ENCODE measurements at places on chromosomes 12 and 14.

DNA sequence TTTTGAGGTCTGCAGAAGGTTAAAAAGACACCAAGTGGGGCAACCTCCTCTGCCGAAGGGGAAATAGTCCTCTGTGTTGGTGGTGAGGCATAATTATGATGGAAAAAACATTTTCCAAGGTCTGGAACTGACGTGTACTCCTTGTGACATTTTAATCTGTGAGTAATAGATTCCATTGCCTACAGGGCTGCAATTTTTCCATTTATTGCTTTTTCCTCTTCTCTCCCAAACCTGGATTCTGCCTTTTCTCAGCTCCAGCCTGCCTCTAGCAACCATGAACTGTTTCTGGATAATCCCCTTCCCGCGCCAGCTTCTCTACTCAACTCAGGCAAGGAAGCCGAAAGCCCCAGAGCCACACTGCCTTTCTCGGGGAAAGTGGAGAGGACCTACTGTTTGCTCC is 230.1 kb upstream of the PLXNC1 start:
- no peak for DNase-seq

DNA sequence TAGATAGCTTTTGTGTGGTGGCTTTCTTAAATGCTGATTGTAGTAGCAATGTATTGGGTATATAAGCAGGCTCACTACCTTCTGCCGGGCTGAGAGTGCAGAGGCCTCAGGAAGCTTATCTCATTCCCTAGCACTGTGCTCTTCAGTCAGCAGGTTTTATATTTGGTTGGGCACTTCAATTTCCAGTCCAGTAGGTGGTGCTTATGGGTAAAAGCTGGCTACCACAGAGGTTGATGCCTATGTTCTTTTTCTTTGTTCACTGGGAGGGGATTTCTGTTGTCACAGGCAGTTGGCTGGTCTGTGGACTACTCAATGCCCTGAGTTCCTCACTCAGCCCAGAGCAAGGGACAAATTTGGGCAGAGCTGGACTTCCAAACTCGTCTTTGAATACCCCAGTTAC is 43.0 kb upstream of the GLIPR1 start:
- DNase-seq: peak; percentile 67

DNA sequence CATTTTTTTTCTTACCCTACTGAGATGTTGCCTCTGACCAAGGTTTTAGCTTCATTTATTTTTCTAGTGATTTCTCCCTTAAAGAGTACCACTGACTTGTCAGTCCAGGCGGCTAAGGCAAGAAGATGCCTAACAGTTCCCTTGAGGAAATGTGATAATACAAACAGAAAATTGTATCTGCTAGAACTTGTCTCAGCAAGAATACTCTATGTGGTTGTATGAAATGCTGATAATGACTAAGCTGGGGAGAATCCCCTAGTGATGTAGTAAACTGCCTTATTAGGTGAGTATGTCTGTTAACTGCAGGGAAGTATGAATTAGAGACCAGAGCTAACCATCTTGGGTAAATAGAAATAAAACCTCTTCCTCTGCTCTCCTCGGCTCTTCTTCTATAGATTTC is 6.7 kb downstream of the C12orf54 start:
- DNase-seq: no peak

- peak; percentile 71 for DNase-seq
Observed at GRCh38 chr12:118120579-118121363, 15.2 kb upstream of the PEBP1 start.

DNA sequence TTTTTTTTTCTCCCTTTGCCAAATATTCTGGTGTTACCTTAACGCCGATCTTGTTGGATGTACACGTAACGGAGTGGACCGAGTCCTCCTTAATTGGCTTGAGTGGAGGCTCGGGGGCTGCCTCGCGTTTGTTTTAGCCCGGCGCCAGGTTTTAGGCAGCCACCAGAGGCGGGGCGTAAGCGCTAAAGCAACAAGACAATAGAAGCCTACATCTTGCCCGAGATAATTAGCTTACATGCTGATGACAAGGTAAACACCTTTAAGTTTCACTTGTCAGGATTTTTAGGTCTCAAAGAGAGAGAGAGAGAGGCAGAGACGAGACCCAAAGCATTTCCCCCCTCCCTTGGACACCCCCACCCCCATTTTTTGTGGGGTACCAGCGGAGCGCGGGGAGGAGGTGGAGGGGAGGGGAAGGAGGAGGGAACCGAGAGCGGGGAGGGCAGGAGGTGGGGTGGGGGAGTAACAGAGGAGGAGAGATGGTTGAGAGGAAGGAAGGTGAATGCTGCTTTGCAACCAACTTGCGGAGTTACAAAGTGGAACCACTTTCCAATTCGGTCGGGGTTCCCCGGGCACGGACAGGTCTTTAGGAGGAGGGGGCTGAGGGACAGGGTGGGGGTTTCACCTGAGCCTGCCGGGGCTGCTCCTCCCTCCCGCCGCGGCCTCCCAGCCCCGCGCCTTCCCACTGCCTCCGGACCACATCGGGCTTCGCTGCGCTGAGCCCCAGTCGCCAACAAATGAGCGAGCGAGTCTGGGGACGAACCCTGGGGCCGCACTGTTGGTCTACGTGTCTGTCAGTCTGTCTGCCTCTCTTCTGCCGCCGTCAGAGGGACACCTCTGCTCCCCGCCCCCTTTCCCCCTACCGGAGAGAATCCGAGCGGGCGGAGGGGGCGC is at the start of gene NKX2-1:
TSS of gene NKX2-1 (minus strand) at position 802 of the 891 bp plus-strand sequence. CDS start at position 699, 103 bp downstream.
- no peak for DNase-seq

DNA sequence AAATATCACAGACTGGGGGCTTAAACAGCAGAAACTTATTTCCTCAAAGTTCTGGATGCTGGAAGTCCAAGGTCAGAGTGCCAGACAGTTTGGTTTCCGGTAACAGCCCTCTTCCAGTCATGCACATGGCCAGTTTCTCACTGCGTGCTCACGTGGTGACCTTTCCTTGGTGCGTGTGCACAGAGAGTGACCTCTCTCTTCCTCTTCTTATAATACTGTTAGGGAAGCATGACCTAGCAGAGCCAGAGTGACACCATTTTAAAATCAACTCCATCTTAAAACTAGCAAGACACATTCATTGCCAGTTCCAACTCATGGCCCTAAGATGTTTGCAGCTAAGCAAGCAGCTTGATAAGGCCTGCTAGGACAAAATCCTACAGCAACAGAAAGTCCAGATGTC is 221.5 kb upstream of the DAAM1 start:
- no peak for DNase-seq

DNA sequence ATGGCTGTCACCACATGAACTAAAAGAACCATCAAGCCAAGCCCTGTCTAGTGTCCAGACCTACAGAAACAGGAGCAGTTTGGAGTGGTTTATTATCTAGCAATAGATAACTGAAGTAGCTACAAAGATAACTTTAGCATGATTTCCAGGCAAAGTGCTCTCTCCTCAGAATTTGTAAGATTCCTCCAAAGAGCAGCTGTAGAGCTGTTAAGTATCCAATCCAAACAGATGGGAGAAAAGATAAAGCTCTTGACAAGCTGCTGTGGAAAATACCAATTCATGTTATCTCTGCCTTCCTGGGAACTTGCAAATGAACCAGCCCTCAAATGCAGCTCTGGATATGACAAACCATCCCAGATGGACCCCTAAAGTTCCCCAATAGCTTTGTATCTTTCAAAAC is 78.9 kb upstream of the RESF1 start:
- DNase-seq: no peak

DNA sequence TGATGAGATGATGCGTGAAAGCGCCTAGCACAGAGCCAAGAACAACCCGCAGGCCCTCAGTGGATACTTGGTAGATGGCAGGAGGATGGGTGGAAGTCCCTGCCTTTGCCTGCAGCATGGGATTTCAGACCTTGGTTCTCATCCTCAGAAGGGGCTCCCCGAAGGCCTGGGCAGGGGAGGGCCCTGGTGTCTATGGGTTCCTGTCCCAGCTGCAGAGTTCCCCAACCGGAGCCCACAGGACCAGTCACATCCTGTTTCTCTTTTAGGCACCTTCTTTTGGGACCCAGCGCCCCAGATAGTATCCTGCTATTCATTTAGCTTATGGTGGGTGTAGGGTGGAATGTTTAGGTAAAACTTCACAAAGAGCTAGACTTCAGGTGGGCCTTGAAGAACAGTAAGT is 55.5 kb downstream of the CALM1 start:
- no peak for DNase-seq

DNA sequence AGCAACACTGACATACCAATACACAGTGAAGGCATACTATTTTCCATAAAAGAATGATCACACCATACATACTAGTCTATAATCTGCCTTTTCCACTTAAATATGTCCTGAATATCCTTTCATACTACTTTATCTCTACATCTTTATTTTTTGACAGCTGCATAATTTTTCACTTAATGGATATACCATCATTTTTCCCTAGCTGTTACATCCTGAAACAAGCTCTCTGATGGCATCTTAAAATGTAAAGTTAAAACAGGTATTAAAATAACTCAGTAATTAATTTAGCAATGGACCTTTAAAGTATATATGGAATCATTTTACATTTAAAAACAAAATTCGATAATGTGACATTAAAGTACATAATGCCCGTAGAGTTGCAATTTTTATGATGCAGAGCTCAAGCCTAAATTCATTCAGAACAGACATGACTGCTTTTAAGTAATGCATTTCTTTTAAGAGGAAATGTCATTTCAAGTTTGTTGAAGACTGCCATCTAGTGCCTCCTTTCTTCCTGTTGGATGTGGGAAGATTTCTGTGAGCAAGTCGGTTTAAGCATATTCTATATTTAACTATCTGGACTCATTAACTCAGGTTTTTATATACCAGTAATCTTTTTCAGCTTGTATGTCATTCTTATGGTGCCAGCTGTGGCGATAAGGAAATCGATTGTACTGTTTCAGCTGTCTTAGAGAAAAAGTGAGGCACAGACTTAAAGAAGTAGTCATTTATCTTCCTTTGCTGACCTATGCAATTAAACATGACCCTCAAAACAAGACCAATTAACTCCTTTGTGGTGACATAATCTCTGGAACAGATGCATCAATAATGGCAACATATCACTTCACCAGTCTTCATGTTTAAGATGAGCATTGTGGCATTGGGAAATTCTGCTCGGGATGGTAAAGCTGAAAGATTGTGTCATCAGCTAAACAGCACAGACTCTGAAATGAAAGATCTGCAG is 20.3 kb downstream of the PRICKLE1 start:
- peak; percentile 5 for DNase-seq

GRCh38 chr14:105392131-105393090 is 5.9 kb upstream of the TEX22 start:
- DNase-seq: no peak

- no peak for DNase-seq
Observed at GRCh38 chr12:111409780-111410430, 4.2 kb downstream of the SH2B3 start.

DNA sequence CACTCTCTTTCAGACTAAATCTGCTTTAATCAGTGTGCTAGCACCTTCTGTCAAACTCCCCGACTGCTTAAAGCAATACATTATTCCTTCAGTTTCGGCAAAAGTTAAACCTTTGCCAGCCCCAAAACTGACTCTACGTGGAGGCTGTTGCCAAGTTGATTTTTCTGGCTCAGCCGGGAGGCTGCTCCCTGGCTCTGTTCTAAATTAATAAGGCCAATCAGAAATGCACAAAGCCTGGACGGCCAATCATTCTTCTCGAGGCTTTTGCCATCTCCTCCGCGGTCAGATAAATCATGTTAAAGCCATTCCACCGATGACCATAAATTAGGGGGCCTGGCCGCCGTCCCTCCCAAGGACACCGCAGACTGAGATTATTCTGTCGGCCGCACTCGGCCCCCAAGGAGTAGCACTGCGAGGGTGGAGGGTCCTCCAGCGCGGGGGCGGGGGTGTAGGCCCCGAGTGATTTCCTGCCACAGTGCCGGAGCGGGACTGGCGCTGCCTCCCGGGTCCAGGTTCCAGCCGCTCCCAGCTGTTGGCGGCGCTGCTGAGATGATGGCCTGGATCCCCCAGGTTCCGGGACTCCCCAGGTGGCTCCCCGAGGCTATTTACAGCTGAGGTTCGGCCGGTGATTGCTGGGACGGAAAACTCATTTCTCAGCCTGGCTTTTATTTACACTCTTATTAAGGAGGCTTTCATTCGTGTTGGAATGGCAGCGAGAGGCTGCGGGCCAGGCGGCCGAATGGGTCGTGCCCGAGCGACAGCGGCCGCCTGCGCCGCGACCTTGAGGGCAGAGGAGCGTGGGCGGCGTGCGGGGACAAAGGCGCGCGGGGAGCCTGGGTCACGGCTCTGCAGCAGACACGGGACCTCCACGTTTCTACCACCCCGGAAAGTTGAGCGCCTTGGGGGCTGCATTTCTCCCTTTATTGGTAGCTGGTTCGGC is 165.1 kb downstream of the MON2 start:
- peak; percentile 2 for DNase-seq

- DNase-seq: no peak
Observed at GRCh38 chr12:114165921-114166320, 199.8 kb upstream of the RBM19 start.

GRCh38 chr14:86346818-86347384 is 817.0 kb downstream of the FLRT2 start:
- no peak for DNase-seq

DNA sequence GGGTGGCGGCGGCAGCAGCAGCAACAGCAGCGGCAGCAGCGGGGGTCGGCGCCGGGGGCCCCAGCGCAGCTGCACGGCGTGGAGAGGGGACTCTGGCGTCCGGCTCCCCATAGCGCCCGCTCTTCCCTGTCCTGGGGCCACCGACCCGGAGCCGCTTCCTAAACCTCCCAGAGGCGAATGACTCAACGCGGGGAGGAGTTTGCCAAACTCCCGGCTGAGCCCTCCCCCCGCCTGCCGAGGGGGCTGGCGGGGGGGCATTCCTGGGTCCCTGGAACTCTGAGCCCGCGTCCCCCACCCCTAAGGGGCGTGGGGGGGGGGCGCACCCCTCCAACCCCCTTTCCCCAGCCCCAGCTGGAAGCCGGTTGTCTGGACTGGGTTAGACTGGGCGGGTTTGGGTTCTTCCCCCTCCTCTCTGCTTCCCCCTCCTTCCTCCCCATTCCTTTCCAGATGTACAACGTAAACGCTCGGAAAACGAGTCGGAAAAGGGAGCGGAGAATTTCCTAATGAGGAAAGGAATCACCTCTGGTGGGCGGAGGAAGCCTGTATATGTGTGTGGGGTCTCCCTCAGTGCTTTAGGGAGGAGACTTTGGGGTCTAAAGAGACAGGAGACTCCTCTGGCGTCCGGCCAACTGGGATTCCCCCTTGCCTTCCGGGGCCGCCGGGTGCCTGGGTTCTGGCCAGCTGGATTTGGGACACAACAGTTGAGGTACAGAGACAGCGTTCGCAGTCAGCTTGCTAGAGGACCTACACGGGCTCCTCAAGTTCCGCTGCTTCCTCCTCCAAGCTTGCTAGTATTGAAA is at the start of gene ITGA5:
TSS of gene ITGA5 (minus strand) at position 179 of the 800 bp plus-strand sequence. CDS start at position 111, 68 bp downstream.
- DNase-seq: peak; percentile 50

DNA sequence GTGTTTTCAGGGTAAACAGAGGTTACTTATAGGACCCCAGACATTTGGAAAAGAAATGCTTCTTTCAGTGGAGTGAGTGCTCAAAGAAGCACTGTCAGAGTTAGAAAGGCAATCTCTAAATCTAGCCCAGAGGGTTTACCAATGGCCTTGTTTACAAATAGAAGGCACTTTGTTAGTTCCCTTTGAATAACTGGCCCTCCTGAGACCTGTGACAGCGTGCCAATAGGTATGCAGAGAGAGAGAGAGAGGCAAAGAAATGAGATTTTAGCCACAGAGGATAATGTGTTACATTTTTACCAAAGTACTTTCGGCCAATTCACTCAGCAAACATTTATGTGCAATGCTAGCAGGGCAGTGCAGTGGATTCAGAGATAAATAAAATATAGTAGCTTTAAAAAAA is 41.9 kb downstream of the TPH2 start:
- no peak for DNase-seq
